ENCODE measurements at places on chromosomes 6 and 20. TPM values are rescaled to one million over a fixed set of nuclear protein-coding genes. Genes with fewer than 3 reads are reported as not detected.

GRCh38 chr6:12995419-12995818 lies 278.9 kb downstream of the PHACTR1 start:
- DNase-seq: no peak

DNA sequence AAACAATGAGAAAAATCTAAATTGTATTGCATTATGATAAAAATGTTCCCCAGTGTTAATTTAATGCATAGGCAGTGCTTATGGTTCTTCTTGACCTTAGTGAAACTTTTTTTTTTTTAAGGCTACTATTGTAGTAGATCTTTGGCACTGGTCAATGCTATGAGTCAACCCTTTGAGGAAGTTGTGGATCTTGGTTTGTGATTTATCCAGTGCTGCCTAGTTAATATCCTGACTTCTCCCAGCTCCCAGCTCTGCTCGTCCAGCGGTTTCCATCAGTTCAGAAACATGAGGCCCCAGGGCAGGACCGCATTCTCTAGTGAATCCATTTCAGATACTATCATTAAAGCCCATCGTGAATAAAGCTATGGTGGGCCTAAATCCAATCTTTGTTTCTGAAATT lies 364.5 kb upstream of the JARID2 start:
- DNase-seq: no peak

DNA sequence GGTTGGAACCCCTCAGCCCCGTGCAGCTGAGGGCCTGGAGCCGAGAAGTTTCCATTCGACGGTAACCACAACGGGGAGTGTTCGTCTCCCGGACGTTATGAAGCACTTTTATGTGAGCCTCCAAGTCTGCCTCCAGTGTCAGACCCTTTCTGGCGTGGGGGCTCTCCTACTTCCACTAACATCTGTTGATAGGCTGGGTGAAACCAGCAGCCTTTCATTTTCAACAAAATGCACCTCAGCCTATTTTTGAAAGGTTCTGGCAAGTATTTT lies 257.4 kb downstream of the THBS2 start:
- DNase-seq: no peak

GRCh38 chr6:11702500-11703130 lies 76.0 kb downstream of the ADTRP start:
- no peak for DNase-seq

DNA sequence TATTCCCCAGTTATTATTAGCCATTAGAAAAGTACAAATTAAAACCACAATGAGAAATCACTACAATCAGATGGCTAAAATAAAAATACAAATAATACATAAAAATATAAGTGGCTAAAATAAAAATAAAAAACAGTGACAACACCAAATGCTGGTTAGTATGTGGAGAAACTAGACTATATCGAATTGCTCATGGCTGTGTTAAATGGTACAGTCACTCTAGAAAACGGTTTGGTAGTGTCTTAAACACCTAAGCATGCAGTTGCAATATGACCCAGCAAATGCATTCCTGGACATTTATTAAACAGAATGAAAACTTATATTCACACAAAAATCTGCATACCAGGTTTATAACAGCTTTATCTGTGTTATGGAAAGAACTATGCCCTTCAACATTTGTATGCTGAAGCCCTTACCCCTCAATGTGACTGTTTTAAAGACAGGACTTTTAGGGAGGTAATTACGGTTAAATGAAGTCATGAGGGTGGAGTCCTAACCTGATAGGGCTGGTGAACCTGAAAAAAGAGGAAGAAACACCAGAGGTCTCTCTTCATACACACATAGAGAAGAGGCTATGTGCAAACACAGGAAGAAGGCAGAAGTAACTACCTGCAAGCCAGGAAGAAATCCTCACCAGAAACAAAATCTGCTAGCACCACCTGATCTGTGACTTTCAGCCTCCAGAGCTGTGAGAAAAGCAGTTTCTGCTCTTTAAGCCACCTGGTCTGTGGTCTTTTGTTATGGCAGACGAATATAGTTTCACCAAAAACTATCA lies 84.9 kb downstream of the ASCC3 start:
- no peak for DNase-seq

DNA sequence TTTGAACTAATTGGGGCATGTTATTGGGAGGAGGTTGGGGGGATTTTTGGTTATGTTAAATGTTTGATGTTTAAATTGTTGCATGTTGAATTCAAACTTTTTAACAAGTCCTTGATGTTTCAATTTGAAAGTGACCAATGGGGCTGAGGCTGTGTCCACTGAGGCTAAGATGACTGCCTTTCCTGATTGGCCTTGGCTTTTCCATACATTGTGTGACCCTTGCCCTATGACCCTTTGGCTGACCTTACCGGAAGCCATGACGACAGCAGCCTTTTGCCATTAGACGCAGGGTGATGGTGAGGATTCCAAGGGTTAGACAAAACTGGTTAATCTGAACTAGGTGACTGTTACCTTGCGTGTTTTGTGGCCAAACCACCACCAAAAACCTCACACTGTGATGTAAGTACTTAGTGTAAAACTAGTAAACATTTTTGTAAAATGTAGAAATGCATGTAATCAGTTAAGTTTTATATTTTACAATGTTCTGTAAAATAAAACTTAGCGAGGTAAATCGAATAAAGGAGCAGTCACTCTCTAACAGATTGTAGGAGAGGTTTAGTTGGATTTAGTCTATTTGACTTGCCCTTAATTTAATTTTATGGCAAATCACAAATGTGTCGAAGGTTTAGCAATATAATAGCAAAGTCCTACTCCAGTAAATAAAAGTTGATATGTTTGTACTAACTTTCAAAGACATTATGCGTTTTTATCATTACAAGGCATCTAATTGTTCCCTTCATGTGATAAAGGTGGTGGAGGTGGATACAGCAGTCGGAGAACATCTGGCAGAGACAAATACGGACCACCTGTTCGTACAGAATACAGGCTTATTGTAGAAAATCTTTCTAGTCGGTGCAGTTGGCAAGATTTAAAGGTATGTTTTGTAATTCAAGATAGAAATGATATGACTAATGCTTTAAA lies 1.6 kb downstream of the SRSF6 start:
- no peak for DNase-seq

DNA sequence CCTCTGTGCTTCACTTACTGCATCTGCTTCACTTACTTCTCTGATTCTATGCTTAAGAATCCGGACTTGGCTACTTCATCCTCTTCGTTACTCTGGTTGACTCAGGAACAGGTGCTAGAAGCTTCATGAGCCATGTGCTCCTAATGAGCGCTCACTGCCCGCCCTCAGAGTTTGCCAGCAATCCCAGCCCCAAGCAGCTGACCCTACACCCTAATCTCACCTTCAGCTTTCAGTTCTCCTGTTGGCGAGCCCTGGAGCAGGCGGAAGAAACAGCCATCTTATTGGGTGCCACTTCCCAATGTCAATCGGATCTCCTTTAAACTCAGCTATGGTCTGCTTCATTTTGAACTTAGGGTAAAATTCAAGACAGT lies 61.3 kb downstream of the FOXA2 start:
- DNase-seq: no peak

GRCh38 chr6:71724456-71725125 lies 161.8 kb upstream of the RIMS1 start:
- no peak for DNase-seq

Gene GJA10
- not detected for total RNA-seq
